ENCODE measurements at places on chromosomes 6 and 20.

DNA sequence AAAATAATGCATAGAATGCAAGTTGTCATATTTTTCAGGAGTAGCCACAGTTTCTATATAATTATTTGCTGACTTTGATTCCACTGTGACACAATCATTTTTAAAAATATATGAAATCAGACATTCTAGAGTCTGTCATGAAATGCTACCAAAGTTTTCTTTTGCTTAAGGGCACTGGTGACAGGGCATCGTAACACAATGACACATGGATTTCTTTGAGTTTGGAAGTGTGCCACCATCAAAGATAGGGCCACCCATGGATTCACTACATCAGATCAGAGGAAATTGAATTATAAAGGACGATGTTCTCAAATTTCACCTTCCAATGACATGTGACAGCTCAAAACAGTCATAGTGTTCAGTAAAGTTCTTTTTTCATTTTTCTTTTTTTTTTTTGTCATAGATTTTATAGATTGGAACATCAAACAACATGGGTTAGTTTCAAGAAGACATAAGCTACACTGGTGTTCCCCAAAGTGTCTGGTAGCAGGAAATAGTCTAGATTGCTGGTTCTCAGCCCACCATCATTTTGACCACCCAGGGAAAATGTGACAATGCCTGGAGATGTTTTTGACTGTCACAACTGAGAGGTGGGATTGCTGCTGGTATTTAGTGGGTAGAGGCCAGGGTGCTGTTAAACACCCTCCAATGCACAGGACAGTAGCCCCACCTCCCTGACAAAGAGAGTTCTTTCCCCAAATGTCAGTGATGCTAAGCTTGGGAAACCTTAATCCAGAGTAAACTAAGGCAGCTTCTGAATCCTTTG, 123.8 kb upstream of the DOK5 start:
- no peak for DNase-seq

DNA sequence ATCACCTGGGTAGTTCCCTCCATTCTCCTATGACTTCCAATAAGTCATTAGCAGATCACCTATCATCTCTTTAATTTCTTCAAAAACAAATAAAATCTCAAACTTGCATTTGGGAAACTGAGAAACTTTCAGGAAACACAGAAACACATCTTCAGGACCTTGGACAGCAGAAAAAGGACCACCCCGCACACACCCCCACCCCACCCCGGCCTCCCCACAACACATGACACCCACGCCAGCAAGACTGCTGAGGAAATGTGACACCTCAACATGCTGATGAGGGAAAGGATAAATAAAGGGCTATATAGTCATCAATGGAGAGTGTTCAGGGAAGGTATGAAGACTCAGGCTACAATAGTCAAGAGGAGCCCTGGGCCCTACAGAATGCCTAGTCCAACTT, 15.6 kb upstream of the TRIM39 start:
- no peak for DNase-seq

DNA sequence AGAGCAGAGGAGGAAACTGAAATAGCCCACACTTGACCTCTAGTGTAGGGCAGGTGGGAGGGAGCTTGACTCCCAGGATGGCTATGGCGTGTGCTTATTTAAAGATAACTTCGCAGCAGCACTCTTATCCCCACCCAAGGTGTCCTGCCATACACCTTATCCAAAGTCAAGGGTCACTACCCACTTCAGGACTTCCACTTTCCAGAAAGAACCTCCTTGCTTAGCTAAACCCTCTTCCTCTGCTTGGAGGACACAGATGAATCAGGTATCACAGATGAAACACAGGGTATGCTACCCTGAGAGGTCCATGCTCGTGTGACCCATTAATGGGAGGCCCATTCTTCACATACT, 2.3 kb downstream of the RIN2 start:
- no peak for DNase-seq

DNA sequence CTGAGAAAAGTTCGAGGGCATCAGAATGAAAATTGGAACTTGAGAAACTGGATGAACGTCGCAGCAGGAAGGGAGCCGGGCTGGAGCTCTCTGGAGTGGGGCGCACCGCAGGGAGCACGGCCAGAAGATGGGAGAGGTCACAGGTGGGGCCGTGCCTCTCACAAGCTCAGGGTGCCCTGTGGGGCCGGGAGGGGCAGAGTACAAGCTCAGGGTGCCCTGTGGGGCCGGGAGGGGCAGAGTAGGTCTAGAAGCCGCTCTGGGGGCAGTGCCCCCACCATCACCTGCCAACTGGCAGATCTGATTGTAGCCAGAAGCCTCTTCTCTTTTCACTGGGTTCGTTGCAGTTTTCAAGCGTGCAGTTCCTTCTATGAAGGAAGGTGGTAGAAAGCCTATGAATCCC, 61.1 kb upstream of the SNX9 start:
- no peak for DNase-seq

- DNase-seq, result no peak
Measured at GRCh38 chr6:50087231-50087954, 37.7 kb upstream of the DEFB112 start.

- DNase-seq, result no peak
Measured at GRCh38 chr6:17042422-17043147, 59.3 kb upstream of the STMND1 start.

All from activated CD8-positive, alpha-beta memory T cell treated with anti-CD3 and anti-CD28 coated beads for 4 hours (primary cell).